ENCODE measurements at places on chromosomes 4 and X.

GRCh38 chr4:16196482-16197393 is 29.5 kb downstream of the TAPT1 start:
- H3K4me3 ChIP-seq, result peak overlapping the region; percentile 68
- H3K36me3 ChIP-seq, result peaks cover 4% of the 10 kb centered on the region
- no peak for DNase-seq
- H3K27ac ChIP-seq, result peak overlapping the region; percentile 78
- H3K27me3 ChIP-seq, result no peaks in the 10 kb centered on the region
- peaks cover 69% of the 10 kb centered on the region for H3K4me1 ChIP-seq

- H3K36me3 ChIP-seq, result no peaks in the 10 kb centered on the region
- H3K4me3 ChIP-seq, result no peak overlapping the region
- H3K4me1 ChIP-seq, result no peaks in the 10 kb centered on the region
- no peak for DNase-seq
Observed at GRCh38 chr4:69881173-69881773, 21.3 kb upstream of the SULT1E1 start.

- no peaks in the 10 kb centered on the region for H3K27me3 ChIP-seq
- peak overlapping the region; percentile 78 for H3K27ac ChIP-seq
- H3K4me3 ChIP-seq, result no peak overlapping the region
- DNase-seq, result peak; percentile 3
- H3K36me3 ChIP-seq, result no peaks in the 10 kb centered on the region
Observed at GRCh38 chrX:120672389-120672788, 42.5 kb upstream of the C1GALT1C1 start.

DNA sequence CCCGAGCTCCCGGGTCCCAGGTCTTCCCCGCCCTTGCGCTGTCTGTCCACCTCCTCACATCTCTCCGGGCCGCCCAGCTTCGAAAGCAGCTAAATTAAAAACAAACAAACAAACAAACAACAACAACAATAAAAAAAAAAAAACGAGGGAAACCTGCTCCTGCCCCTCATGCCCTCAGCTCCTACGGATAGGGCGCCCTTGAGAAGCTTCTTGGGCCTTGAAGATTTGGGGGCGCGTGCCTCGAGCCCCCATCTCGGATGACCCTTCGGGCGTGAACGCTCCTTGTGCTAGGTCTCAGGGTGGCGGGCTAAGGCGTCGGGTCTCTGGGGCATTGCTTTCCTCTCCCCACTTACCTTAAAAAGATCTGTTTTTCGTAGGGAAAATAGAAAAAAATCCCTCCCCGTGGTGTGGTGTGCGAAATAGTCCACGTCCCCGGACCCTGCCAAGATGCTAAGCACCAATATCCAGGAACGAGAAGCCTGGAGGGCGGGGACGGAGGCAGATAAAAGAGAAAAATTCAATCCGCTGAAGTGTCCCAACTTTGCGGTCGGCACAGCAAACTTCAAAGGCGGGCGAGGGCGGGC is 603 bp downstream of the NDNF start:
- no peaks in the 10 kb centered on the region for H3K27me3 ChIP-seq
- DNase-seq, result no peak
- H3K27ac ChIP-seq, result no peak overlapping the region
- no peaks in the 10 kb centered on the region for H3K4me1 ChIP-seq
- no peaks in the 10 kb centered on the region for H3K36me3 ChIP-seq
- H3K4me3 ChIP-seq, result peak overlapping the region; percentile 75

GRCh38 chrX:10972706-10973105 is 138.4 kb upstream of the HCCS start:
- no peaks in the 10 kb centered on the region for H3K27me3 ChIP-seq
- peaks cover 12% of the 10 kb centered on the region for H3K4me1 ChIP-seq
- no peak overlapping the region for H3K27ac ChIP-seq

- H3K4me3 ChIP-seq, result no peak overlapping the region
- DNase-seq, result no peak
- no peak overlapping the region for H3K27ac ChIP-seq
- no peaks in the 10 kb centered on the region for H3K36me3 ChIP-seq
- H3K4me1 ChIP-seq, result peaks cover 48% of the 10 kb centered on the region
Observed at GRCh38 chr4:183142571-183143550, 43.8 kb downstream of the WWC2 start.

DNA sequence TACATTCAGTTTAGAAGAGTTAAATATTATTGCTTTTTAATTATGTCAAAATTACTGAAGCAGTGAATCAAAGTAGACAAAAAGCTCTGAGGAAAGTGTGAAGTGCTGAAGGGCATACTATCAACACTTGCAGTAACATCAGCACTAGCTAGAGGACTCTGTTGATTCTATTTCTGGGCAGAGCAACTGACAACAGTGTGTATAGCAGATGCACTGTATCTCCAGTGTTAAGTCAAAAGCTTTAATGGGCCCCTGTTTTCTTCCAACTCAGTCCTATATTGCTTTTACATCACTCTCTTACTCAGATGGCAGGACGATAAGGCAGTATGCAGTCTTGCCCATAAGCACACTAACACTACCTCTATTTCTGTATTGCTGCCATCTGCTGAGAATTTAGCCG is 435.2 kb upstream of the AMOT start:
- H3K36me3 ChIP-seq, result no peaks in the 10 kb centered on the region
- H3K27ac ChIP-seq, result no peak overlapping the region
- DNase-seq, result no peak
- no peaks in the 10 kb centered on the region for H3K4me1 ChIP-seq
- H3K4me3 ChIP-seq, result no peak overlapping the region

- DNase-seq, result no peak
- H3K36me3 ChIP-seq, result no peaks in the 10 kb centered on the region
- H3K4me1 ChIP-seq, result no peaks in the 10 kb centered on the region
- H3K27me3 ChIP-seq, result no peaks in the 10 kb centered on the region
- H3K27ac ChIP-seq, result no peak overlapping the region
Observed at GRCh38 chr4:98491899-98492559, 166.4 kb downstream of the TSPAN5 start.

GRCh38 chr4:80521438-80521837 is 185.9 kb downstream of the CFAP299 start:
- H3K36me3 ChIP-seq, result no peaks in the 10 kb centered on the region
- H3K27me3 ChIP-seq, result no peaks in the 10 kb centered on the region
- no peak overlapping the region for H3K4me3 ChIP-seq
- H3K4me1 ChIP-seq, result no peaks in the 10 kb centered on the region
- DNase-seq, result no peak

DNA sequence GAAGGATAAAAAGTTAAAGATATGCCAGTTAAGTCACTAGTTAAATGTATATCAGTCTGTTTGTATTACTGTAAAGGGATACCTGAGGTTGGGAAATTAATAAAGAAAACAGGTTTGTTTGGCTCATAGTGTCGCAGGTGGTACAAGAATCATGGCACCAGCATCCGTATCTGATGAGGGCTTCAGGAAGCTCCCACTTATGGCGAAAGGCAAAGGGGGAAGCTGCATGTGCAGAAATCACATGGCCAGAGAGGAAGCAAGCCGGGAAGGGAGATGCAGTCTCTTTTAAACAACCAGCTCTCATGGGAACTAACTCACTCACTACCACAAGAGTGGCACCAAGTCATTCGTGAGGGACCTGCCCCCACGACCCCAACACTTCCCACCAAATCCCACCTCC is 91.9 kb upstream of the SH3RF1 start:
- no peak for DNase-seq
- H3K4me3 ChIP-seq, result no peak overlapping the region
- no peaks in the 10 kb centered on the region for H3K36me3 ChIP-seq
- no peak overlapping the region for H3K27ac ChIP-seq
- no peaks in the 10 kb centered on the region for H3K27me3 ChIP-seq

- DNase-seq, result no peak
- H3K4me1 ChIP-seq, result peaks cover 22% of the 10 kb centered on the region
- H3K36me3 ChIP-seq, result no peaks in the 10 kb centered on the region
- no peaks in the 10 kb centered on the region for H3K27me3 ChIP-seq
Observed at GRCh38 chrX:32744921-32745320, 466.4 kb downstream of the DMD start.

GRCh38 chr4:148090029-148090428 is 352.2 kb downstream of the NR3C2 start:
- H3K4me3 ChIP-seq, result no peak overlapping the region
- peaks cover 4% of the 10 kb centered on the region for H3K36me3 ChIP-seq
- H3K27me3 ChIP-seq, result no peaks in the 10 kb centered on the region
- H3K27ac ChIP-seq, result no peak overlapping the region
- no peak for DNase-seq

DNA sequence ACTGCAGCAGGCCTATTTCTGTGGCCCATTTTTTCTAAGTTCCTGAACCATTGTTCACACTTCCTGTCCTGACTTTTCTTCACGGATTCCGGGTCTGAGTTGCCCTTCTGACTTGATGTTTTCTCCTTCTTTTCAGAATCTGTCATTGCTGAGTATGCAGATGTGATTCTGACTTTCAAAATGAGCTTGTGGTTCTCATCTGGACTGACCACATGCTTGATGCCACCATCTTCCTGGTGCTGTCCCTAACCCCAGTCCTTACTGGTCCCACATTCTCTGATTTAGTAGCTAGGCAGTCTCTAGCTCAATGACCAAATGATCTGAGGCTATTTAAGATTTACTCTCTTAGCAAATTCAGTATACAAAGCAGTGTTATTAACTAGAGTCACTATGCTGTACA is 822.3 kb upstream of the TENM3 start:
- no peaks in the 10 kb centered on the region for H3K4me1 ChIP-seq
- DNase-seq, result no peak

DNA sequence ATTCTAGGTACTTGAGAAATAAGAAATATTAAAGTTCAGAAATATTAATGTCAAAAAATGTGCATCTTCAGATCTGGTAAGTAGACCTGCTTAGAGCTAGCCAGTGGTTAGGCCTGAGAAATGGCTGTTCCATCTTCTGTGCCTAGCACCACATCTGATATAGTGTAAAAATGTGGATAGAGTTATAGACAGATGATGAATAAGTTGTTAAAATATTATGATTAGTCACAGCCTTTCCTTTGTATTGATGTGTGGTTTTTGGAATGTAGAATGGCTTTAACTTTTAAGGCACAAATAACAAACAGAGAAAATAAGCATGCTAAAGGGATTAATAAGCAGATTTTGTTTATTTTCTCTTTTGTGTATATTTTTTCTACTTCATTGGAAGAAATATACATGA is 133.5 kb upstream of the NUDT6 start:
- H3K36me3 ChIP-seq, result peaks cover 5% of the 10 kb centered on the region
- no peak overlapping the region for H3K4me3 ChIP-seq
- H3K27me3 ChIP-seq, result no peaks in the 10 kb centered on the region
- DNase-seq, result no peak
- no peaks in the 10 kb centered on the region for H3K4me1 ChIP-seq

DNA sequence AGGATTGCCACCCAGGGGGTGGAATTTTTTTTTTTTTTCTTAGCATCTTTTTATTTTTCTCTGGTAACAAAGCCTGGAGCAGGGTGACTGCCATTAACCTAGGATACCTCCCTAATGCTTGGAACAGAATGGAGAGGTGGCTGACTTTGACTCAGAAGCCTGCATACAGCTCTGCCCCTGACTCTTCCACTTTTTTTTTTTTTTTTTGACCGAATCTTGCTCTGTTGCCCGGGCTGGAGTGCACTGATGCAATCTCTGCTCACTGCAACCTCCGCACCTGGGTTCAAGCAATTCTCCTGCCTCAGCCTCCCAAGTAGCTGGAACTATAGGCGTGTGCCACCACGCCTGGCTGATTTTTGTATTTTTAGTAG is 341 bp upstream of the SLC2A9 start:
- no peaks in the 10 kb centered on the region for H3K27me3 ChIP-seq
- peak overlapping the region; percentile 79 for H3K27ac ChIP-seq
- no peak overlapping the region for H3K4me3 ChIP-seq
- H3K36me3 ChIP-seq, result no peaks in the 10 kb centered on the region
- no peak for DNase-seq

DNA sequence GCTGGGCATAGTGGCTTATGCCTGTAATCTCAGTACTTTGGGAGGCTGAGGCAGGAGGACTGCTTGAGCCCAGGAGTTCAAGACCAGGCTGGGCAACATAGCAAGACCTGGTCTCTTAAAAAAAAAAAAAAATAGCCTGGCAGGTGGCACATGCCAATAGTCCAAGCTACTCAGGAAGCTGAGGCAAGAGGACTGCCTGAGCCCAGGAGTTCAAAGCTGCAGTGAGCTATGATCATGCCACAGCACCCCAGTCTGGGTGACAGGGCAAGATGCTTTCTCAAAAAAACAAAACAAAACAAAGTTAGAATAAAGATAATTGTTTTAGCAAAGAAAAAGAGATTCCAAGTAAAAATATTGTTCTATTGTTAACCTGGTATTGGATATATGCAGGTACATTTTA is 75.0 kb downstream of the LRBA start:
- no peak overlapping the region for H3K27ac ChIP-seq
- DNase-seq, result no peak
- H3K27me3 ChIP-seq, result no peaks in the 10 kb centered on the region
- H3K4me3 ChIP-seq, result no peak overlapping the region
- no peaks in the 10 kb centered on the region for H3K4me1 ChIP-seq

GRCh38 chrX:123425904-123426303 is 241.8 kb downstream of the GRIA3 start:
- H3K4me1 ChIP-seq, result peaks cover 7% of the 10 kb centered on the region
- no peak overlapping the region for H3K4me3 ChIP-seq
- H3K27ac ChIP-seq, result no peak overlapping the region
- no peaks in the 10 kb centered on the region for H3K27me3 ChIP-seq
- peak; percentile 7 for DNase-seq

DNA sequence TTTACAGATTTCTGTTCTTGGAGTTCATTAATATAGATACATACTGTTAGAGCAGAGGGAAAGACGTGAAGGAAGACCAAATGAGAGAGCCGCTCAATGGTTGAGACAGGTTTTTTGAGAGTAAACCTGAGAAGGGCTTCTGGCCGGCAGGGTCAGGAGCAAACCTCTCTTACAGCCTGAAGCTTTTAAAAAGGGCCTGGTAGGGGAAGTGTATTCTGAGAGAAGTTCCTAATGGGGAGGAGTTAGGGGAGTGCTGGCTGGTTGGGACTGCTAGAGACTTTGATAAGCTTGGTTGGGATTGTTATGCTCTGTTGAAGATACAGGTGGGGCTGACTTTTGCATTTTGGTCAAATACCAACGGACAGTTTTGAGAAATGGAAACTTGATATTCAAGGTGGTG is 186.8 kb upstream of the PABPC4L start:
- no peak overlapping the region for H3K27ac ChIP-seq
- DNase-seq, result no peak
- H3K4me3 ChIP-seq, result no peak overlapping the region
- H3K4me1 ChIP-seq, result no peaks in the 10 kb centered on the region
- H3K36me3 ChIP-seq, result no peaks in the 10 kb centered on the region
- no peaks in the 10 kb centered on the region for H3K27me3 ChIP-seq

GRCh38 chr4:82201303-82201702 is 172.5 kb downstream of the HNRNPD start:
- H3K36me3 ChIP-seq, result no peaks in the 10 kb centered on the region
- no peaks in the 10 kb centered on the region for H3K27me3 ChIP-seq
- DNase-seq, result no peak
- no peak overlapping the region for H3K4me3 ChIP-seq
- H3K27ac ChIP-seq, result no peak overlapping the region

DNA sequence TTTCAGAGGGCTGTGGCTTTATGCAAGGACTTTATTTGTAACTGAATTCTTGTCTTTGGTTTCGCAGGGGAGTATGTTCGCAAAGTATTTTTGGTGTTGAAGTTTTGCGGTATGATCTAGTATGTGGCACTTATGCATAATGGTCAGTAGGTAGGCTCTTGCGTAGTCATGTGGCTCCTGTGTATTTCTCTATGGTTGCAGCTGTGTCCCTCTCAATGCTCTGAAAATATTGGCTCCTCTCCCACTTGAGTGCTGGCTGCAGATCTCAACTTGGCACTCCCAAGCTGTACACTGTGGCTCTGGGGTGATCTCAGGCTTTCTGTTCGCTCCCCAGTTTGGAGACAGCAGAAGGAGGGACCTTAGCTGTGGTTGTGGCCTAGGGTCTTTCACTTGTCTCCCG is 24.8 kb downstream of the ARMCX5 start:
- no peaks in the 10 kb centered on the region for H3K36me3 ChIP-seq
- H3K4me3 ChIP-seq, result no peak overlapping the region
- no peak for DNase-seq
- H3K4me1 ChIP-seq, result peaks cover 5% of the 10 kb centered on the region
- H3K27ac ChIP-seq, result no peak overlapping the region

Data from thoracic aorta (tissue), 2 donors.